Esophagus squamous epithelium (tissue), 5 donors: ENCODE measurements at places on chromosomes 7 and 10.

DNA sequence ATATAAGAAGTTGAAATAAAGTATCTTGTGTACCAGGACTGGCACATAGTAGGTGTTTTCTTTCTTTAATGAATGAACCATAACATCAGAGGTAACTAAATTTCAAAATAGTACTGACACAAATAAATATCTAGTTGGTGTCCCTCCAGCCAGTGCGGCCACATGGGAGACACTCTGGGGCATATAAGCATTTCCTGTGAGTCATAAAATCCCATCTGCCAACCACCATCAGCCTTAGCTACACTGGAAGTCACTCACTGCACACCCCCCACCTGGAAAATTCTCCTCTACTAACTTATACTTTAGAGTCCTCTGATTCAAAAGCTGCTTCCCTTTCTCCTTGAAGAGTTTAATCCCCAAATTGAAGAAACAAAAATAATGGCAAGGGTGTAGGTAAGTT lies 32.5 kb downstream of the DYDC1 start:
- no peaks in the 10 kb centered on the region for H3K36me3 ChIP-seq
- no peak overlapping the region for H3K4me3 ChIP-seq
- H3K27me3 ChIP-seq, result no peaks in the 10 kb centered on the region
- H3K27ac ChIP-seq, result no peak overlapping the region

DNA sequence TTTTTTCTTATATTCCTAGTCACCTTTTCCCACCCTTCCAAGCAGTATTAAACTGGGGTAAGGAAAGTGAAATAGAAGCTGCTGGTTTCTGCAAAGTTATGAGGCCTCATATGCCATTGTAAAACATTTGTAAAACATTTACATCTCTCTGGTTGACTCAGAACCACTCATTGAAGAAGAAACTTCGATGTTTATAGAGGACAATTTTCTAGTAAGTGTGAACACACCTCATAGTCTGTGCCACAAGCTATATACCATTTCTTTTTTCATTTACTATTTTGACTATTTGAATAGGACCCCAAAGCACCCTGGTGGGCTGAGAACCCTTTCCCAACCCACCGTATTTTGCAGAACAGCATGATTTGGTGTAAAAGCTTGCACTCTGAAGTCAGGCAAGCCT lies 12.9 kb upstream of the ITGB1 start:
- no peak overlapping the region for H3K4me3 ChIP-seq
- H3K4me1 ChIP-seq, result peaks cover 23% of the 10 kb centered on the region
- DNase-seq, result no peak
- H3K36me3 ChIP-seq, result no peaks in the 10 kb centered on the region
- no peak overlapping the region for H3K27ac ChIP-seq

- peaks cover 28% of the 10 kb centered on the region for H3K36me3 ChIP-seq
- H3K4me1 ChIP-seq, result no peaks in the 10 kb centered on the region
- H3K27me3 ChIP-seq, result no peaks in the 10 kb centered on the region
- no peak overlapping the region for H3K4me3 ChIP-seq
- DNase-seq, result no peak
Measured at GRCh38 chr7:44671069-44671468, 64.6 kb downstream of the OGDH start.

- no peak overlapping the region for H3K27ac ChIP-seq
- no peaks in the 10 kb centered on the region for H3K27me3 ChIP-seq
- no peak for DNase-seq
- H3K4me1 ChIP-seq, result no peaks in the 10 kb centered on the region
- H3K4me3 ChIP-seq, result no peak overlapping the region
Measured at GRCh38 chr10:3700531-3701076, 84.4 kb downstream of the KLF6 start.

GRCh38 chr7:157041514-157042277 lies 31.2 kb upstream of the MNX1 start:
- H3K4me3 ChIP-seq, result no peak overlapping the region
- no peak overlapping the region for H3K27ac ChIP-seq
- no peaks in the 10 kb centered on the region for H3K27me3 ChIP-seq
- no peaks in the 10 kb centered on the region for H3K4me1 ChIP-seq
- no peaks in the 10 kb centered on the region for H3K36me3 ChIP-seq

- H3K36me3 ChIP-seq, result no peaks in the 10 kb centered on the region
- peak overlapping the region; percentile 54 for H3K27ac ChIP-seq
Measured at GRCh38 chr10:72229261-72230251, 13.5 kb upstream of the ASCC1 start.

DNA sequence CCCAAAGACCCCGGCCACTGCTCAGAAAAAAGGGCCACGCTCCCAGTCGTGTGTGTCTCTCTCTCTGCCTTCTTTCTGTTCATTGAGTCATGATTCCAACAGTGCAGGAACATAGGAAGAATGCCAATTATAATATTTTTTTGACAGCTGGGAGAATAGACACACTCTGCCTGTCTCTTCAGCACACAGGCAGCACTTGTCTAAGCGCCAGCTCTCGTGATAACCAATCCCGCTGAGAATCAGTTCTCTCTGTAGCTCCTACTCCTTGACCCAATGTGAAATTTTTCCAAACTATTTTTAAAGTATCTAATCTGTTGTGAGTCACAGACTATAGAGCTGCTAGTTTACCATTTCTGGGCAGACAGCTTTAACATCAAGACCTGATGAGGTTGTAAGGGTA lies 145.7 kb upstream of the RHEB start:
- H3K4me1 ChIP-seq, result no peaks in the 10 kb centered on the region
- H3K27ac ChIP-seq, result peak overlapping the region; percentile 68
- H3K27me3 ChIP-seq, result no peaks in the 10 kb centered on the region
- no peak for DNase-seq

GRCh38 chr10:25050402-25050801 lies 34.0 kb downstream of the THNSL1 start:
- no peak overlapping the region for H3K27ac ChIP-seq
- H3K4me3 ChIP-seq, result no peak overlapping the region
- peaks cover 4% of the 10 kb centered on the region for H3K4me1 ChIP-seq
- no peak for DNase-seq
- no peaks in the 10 kb centered on the region for H3K36me3 ChIP-seq

- H3K36me3 ChIP-seq, result no peaks in the 10 kb centered on the region
- H3K4me3 ChIP-seq, result no peak overlapping the region
- H3K27me3 ChIP-seq, result no peaks in the 10 kb centered on the region
- no peak for DNase-seq
- no peaks in the 10 kb centered on the region for H3K4me1 ChIP-seq
- H3K27ac ChIP-seq, result no peak overlapping the region
Measured at GRCh38 chr7:133040178-133040577, 41.7 kb downstream of the CHCHD3 start.

DNA sequence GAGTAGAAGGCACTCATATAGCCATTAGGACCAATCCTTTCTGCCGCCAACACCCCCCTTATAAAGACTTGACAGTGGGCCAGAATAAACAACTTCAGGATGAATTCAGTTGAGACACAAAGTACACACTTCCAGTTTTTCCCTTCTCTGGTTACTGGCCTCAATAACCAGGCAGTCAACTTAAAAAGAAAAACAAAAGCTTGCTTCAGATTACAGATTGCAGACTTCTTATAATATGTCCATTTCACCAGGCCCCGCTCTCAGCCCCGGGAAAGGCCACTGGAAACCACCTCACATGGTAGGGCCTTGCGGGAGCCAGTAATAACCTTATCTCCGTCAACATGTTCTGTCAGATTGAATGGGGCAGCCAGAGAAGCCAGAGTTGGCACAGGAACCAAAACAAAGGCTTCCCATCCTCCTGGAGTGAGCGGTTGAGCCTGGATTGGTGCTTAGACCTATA lies 108.8 kb downstream of the EGFR start:
- H3K4me1 ChIP-seq, result peaks cover 92% of the 10 kb centered on the region
- no peaks in the 10 kb centered on the region for H3K27me3 ChIP-seq
- H3K36me3 ChIP-seq, result no peaks in the 10 kb centered on the region

GRCh38 chr10:133324857-133325260 lies 11.8 kb downstream of the CALY start:
- peaks cover 18% of the 10 kb centered on the region for H3K4me1 ChIP-seq
- no peak overlapping the region for H3K27ac ChIP-seq
- H3K36me3 ChIP-seq, result no peaks in the 10 kb centered on the region
- H3K27me3 ChIP-seq, result peaks cover 15% of the 10 kb centered on the region
- no peak for DNase-seq
- peak overlapping the region; percentile 63 for H3K4me3 ChIP-seq
